ENCODE measurements at places on chromosomes 2 and 18.

DNA sequence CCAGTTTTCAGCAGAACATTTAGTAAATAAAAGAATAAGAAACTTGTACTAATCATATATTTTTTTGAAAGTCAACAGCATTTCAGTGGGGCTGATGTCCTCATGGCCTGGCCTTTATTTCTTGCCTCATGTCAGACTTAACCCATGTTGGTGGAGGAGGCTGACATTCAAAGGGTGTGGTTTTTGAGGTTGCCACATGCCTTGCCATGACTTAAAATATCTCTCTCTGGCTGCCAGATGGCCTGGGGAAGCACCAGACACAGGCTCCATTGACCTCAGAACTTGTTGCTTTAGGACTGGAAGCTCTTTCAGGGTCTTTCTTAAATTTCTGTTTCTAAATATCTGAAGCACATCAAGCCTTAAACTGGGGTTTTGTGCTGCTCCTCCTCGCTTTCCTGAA, 32.5 kb upstream of the CD28 start:
- peak; percentile 65 for DNase-seq

DNA sequence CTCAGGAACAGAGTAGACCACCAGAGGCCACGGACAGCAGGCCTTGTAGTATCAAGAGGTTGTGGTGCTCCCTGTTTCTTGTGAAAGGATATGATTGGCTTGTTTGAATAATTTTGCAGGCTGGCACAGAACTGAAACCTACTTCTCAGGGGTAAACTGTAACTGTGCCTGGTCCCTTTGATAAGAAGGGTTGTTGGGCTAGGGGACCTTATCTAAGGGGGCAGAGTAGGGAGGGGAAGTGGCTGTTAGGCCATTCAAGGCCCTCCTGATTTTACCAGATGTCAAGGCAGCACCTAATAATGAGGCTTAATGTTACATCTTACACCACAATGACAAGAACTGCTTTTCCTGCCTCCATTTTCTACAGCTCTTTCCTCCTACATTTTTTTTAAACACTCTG, 45.6 kb downstream of the GPR39 start:
- peak; percentile 30 for DNase-seq

- no peak for DNase-seq
Observed at GRCh38 chr2:42556315-42556890, 12.0 kb upstream of the MTA3 start.

- DNase-seq = no peak
Observed at GRCh38 chr18:55982992-55983391, 395.0 kb upstream of the TCF4 start.

DNA sequence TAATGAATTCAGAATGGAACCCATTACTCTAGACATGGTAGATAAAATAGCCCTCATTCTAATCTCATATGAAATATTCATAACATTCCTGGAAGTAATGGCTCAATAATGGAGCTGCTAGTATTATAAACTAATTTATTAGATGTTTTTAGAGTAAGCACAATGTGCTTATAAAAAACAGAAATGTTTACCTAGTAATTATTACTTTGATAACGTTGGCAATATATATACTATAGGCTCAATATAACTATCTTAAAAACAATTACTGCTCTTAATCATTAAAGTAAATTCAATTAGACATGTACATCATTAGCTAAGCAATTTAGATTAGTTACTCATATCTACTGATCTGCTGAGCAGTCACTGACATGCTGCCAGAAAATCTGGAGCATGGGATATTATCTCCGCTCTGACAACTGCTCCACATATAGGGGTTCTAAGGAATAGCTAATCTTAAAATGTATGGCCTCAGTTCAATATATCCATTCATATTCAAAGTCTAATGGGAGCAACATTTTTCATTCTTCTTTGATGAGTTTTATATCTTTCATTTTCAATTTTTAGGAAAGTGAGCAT, 19.4 kb downstream of the PPP1R1C start:
- no peak for DNase-seq

- DNase-seq = no peak
Observed at GRCh38 chr2:219644801-219645480, 17.5 kb downstream of the SLC4A3 start.

All from hematopoietic multipotent progenitor cell (in vitro differentiated cells).